ENCODE measurements at places on chromosomes 6 and 20. TPM values are rescaled to one million over a fixed set of nuclear protein-coding genes. Genes with fewer than 3 reads are reported as not detected.
A peak's percentile ranks its signal among the peaks of the same experiment; 100 is the strongest.

FAM209B gene
- not detected for total RNA-seq

ECT2L gene
- not detected for total RNA-seq

DNA sequence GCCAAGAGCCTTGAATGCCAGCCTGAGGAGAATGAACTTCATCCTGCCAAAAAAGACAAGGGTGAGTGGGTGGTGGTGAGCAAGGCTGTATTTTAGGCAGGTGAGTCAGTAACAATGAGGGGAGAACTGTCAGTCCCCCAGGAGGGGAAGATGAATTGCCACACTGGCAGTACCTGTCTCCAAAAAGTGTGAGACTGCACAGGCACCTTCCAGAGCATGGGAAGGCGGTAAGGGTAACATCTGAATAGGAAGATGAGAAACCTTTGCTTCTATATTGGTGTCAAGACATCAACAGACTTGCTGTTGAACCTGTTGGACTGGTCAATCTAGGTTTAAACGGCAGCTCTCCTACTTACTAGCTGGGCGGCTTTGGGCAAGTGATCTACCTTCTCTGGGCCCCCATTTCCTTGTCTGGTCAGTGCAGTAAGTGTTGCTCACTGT, 30.9 kb downstream of the STK35 start:
- H3K27ac ChIP-seq, result no peak overlapping the region
- H3K4me3 ChIP-seq, result no peak overlapping the region
- H3K27me3 ChIP-seq, result no peaks in the 10 kb centered on the region
- peaks cover 23% of the 10 kb centered on the region for H3K4me1 ChIP-seq
- no peaks in the 10 kb centered on the region for H3K36me3 ChIP-seq

DSP gene
- 104 TPM for total RNA-seq

UBR2 gene
- 20.5 TPM for total RNA-seq

GRCh38 chr6:151119823-151120524, 119.8 kb upstream of the AKAP12 start:
- H3K4me1 ChIP-seq, result peaks cover 54% of the 10 kb centered on the region
- peak; percentile 43 for DNase-seq
- peak overlapping the region; percentile 31 for H3K4me3 ChIP-seq
- H3K27ac ChIP-seq, result peak overlapping the region; percentile 61
- H3K27me3 ChIP-seq, result no peaks in the 10 kb centered on the region

DNA sequence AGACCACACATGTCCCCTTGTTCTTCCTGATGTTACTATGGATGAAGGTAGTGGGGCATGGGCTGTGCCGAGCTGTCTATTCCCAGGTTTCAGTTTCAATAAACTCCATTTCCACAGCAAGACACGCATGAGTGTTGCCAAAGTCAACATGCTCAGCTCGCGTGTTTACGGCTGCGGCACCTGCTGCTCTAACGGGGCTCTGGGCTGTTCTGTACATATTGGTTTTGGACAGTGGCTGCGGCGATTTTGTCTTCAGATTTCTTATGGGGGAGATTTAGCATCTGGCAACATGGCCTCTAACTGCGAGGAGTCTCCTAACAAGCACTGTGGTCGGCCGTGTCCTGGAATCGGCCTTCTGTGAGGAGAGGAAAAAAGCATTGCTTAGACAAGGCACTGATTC, 58.6 kb downstream of the TMEM242 start:
- no peaks in the 10 kb centered on the region for H3K36me3 ChIP-seq
- 0 out of 2 replicates have a peak, but pooled peaks cover 3% of the 10 kb centered on the region for H3K27me3 ChIP-seq
- H3K4me1 ChIP-seq, result no peaks in the 10 kb centered on the region

SLC17A2 gene
- not detected for total RNA-seq

DNA sequence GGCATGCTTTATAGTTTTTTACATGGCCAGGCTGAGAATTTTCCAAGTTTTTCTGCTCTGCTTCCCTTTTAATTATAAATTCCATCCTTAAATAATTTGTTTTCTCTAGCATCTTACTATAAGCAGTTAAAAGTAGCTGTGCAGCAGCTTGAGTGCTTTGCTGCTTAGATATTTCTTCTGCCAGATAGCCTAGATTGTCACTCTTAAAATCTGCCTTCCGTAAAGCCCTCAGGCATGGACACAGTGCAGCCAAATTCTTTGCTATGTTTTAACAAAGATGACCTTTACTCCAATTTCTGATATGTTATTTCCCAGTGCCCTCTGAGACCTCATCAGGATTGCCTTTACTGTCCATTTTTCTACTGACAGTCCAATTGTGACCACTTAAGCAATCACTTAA, 92.6 kb upstream of the SGK1 start:
- H3K4me1 ChIP-seq, result no peaks in the 10 kb centered on the region
- no peaks in the 10 kb centered on the region for H3K27me3 ChIP-seq
- H3K36me3 ChIP-seq, result no peaks in the 10 kb centered on the region
- no peak overlapping the region for H3K27ac ChIP-seq
- H3K4me3 ChIP-seq, result no peak overlapping the region
- DNase-seq, result no peak

DNA sequence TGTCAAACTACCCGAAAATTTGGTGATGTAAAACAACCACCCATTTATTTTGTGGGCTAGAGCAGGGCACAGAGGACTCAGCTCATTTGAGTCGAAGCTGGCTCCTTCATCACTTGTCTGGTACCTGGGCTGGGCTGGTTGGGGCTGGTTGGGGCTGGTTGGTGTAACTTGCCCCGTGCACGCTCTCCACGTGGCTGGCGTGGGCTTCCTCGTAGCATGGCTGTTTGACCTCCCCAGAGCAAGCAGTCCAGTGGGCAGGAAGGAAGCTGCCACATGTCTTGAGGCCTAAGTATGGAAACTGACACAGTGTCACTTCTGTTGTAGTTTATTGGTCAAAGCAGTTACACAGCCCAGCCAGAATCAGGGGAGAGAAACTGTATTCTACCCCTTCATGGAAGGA, 27.1 kb downstream of the BCAS4 start:
- H3K27me3 ChIP-seq, result no peaks in the 10 kb centered on the region
- peaks cover 17% of the 10 kb centered on the region for H3K4me1 ChIP-seq
- no peak overlapping the region for H3K27ac ChIP-seq
- no peak for DNase-seq
- H3K36me3 ChIP-seq, result no peaks in the 10 kb centered on the region

DNA sequence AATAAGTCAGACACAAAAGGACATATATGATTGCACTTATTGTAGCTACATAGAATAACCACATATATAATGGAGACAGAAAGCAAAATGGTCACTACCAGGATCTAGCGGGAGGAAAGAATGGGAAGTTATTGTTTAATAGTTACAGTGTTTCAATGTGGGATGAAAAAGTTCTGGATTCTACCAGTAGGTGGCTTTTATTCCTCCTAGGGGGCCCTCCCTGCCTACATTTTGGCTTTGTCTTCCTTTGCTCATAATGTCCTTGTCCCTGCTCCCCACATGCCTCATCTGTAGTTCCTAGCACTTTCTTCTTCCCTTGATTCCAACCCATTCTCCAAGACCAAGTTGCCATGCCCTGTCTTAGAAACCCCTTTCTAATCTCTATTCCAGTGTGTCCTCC, 16.3 kb downstream of the ZNF133 start:
- no peak overlapping the region for H3K27ac ChIP-seq
- H3K4me3 ChIP-seq, result no peak overlapping the region
- no peaks in the 10 kb centered on the region for H3K4me1 ChIP-seq
- no peak for DNase-seq
- H3K36me3 ChIP-seq, result no peaks in the 10 kb centered on the region

ABRACL gene
- total RNA-seq, result 47.4 TPM
